ENCODE measurements at places on chromosomes 12 and 14.

DNA sequence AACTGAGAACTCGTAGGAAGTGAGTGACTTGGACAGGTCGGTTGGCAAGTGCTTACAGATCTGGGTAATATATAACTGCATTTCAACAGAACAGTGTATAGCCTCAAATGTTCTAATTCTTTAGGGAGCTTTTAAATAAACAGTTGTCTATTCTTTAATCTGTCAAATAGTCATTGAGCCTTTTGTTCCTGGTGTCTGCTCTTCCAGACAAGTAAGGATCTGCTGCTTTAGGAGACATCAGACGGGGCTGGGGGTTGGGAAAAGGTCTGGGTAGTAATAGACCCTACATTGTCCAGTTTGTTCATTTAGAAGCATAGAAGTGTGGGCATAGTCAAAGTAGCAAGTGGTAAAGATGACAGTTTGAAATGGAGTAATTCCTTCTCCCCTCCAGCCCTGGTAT, 2.0 kb downstream of the PTPN11 start:
- DNase-seq: no peak

GRCh38 chr12:31853977-31854376, 105.2 kb upstream of the RESF1 start:
- no peak for DNase-seq

DNA sequence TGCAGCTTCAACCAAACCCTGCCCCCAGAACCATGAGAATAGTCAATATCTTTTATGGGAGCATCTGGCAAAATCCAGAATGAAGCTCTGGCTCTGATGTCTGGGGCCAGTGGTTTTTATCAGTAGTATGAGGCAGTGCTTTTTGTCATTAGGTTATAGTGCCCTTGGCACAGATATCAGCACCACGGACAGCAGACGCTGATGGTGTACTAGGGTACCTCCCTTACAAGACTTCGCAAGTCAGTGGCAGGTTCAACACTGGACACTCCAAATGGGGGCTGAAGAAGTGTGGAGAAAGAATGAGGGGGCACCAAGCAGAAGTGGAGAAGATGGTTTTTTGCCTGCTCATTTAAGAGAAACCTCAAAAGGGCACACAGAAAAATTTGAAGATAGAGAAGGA, 68.2 kb upstream of the E2F7 start:
- DNase-seq: no peak

DNA sequence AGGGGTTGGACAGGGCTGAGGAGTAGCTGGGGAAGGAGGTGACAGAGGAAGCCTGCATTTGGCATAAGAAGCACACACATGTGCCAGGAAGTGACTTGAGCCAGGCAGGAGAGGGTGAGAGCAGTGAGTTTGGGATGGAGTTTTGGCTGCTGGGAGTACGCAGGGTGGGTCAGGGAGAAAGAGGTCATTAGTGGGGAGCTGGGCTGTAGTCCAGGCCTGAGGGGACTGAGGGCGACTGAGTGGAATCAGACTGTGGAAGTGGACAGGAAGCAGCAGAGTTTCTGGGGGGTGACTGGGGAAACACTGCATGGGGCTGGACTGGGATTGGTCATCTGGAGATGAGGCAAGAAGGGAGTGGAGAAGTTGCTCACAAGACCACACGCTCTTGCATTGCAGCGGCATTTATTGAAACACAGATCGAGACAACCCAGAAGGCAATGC, 7.6 kb downstream of the KRT85 start:
- no peak for DNase-seq

- DNase-seq: no peak
Measured at GRCh38 chr14:103488960-103489359, 33.7 kb downstream of the CKB start.

GRCh38 chr12:31603546-31604009, 12.6 kb upstream of the DENND5B start:
- no peak for DNase-seq

GRCh38 chr12:57739387-57739786, 845 bp upstream of the AGAP2 start:
- no peak for DNase-seq

- no peak for DNase-seq
Measured at GRCh38 chr14:91284146-91284790, 39.8 kb upstream of the GPR68 start.

DNA sequence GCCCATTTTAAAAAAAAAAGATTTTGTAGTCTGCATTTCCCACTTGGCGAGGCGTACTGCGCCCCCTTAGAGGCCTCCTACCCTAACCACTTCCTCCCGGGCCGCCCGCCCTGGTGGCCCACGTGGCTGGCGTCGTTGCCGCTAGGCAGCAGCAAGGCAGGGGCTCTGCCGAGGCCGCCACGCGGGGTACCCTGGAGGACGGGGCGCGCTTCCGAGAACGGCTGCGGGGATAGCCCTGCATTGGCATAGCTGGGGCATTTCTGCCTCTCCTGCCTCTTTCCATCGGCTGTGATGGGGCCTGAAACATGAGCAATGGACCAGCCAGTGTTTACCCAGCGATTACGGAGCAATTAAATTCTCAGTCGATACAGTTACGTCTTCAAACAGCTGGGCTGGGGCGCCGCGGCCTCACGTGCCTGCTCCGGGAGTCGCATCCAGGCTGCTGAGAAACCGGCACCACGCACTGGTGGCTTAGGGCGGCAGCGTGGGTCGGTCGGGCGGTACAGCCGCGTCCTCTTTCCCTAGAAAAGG, 38.0 kb downstream of the IQSEC3 start:
- DNase-seq: no peak

- no peak for DNase-seq
Measured at GRCh38 chr12:82408844-82409243, 50.5 kb downstream of the METTL25 start.

GRCh38 chr14:54343272-54344121, 53.3 kb upstream of the CDKN3 start:
- no peak for DNase-seq

- no peak for DNase-seq
Measured at GRCh38 chr12:75670216-75670615, 158.8 kb upstream of the KRR1 start.

DNA sequence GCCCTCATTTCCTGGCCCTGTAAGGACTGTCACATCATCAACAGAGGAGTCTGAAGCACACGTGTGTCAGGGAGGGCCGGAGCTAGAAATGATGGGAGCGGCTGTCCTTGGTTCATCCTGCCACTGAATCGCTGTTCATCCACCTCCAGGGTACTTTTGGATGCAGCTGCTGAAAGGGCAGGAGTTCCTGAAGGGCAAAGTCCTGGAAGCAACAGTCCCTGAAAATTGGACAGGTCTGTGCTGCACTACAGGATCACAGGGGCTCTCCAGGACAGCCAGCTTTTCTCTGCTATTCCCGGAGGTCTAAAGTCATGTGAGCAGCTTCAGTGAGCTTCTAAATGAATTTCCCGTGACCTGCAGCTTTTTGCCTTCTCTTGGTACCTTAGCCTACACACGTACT, 17.7 kb downstream of the POU6F1 start:
- no peak for DNase-seq

DNA sequence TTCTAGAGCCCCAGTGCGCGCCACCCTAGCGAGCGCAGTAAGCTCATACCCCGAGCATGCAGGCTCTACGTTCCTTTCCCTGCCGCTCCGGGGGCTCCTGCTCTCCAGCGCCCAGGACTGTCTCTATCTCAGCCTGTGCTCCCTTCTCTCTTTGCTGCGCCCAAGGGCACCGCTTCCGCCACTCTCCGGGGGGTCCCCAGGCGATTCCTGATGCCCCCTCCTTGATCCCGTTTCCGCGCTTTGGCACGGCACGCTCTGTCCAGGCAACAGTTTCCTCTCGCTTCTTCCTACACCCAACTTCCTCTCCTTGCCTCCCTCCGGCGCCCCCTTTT, 791 bp downstream of the TMEM233 start:
- DNase-seq: no peak

- DNase-seq: no peak
Measured at GRCh38 chr12:114774699-114775098, 90.7 kb upstream of the TBX3 start.

DNA sequence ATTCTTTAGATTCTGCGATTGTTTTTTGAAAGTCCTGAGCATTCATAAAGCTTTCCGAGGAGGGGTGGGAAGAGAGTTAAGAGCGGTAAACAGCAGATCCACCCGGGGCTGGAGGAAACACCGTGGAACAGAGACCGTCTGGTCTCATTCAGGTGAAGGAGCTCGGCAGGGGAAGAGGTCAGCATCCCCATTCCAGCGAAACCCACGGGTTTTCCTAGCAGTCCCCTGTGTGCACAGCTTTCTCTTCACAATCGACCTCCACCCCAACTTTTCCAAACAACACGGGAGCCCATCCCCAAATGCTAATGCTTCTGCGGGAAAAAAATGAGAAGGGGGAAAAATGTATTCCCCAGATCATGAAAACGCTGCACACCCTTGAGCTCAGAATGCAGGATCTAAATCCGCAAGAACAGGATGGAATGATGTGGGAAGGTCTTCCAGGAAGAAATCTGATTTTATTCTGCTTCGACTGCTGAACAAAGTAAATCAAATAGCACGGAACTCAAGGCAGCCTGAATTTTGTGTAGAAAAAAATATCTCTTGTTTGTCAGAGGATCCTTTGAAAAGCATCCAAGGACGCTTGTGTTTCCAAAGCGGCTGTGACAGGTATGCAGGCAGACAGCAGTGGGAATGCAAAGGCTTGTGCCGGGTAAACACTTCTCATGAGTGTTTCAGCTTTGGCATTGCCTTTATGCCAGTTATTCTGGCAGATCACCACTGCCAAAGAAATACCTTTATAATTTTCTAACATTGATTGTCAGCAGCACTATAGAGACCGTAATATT, 128.8 kb downstream of the NDUFA12 start:
- no peak for DNase-seq

DNA sequence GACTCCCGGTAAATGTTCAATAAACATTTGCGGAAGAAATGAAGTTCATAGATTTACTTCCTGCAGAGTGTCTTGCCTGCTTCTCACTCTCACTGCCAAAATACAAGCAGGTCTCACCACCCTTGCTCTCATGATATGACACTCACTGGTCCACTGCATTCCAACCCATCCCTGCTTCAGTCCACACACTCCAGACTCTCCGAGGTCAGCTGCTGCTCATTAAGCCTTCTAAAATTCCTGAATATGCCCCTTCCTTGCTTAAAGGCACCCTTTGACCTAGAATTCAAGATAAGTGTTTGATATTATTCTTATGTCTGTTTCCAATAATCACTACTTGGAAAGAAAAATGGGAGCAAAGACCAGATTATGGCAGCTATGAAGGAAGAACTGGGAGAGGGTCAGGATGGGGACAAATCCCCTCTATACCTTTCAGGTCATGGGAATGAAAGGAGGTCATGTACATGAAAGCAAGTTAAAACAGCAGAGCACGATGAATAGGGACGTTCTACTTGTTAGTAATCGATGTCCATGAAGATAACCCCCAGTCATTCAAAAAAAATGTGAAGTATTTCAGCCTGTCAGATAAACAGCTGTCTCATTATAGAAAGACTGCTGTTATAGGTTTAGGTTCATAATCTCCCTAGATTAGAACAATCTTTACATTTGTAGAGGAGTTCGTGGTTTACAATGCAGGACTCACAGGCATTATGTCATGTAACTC, 10.5 kb upstream of the NID2 start:
- no peak for DNase-seq

DNA sequence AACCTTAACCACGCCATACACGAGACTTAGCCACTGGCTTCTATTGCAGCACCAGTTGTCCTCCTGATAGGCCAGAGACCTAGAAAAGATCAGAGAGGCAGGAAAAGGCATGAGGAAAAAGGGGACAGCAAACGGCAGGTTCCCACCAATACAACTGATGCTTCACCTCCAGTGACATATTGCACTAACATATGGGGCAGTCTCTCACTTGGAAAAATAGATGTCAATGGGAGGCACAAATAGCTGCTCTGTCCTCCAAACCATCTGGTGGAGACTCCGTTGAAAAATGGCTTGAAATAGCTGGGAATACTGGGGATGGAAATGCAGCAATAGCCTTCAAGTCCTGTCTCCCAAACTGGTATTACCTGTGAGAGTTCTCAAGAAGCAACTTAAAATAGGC, 20.3 kb downstream of the SLC8A3 start:
- no peak for DNase-seq

DNA sequence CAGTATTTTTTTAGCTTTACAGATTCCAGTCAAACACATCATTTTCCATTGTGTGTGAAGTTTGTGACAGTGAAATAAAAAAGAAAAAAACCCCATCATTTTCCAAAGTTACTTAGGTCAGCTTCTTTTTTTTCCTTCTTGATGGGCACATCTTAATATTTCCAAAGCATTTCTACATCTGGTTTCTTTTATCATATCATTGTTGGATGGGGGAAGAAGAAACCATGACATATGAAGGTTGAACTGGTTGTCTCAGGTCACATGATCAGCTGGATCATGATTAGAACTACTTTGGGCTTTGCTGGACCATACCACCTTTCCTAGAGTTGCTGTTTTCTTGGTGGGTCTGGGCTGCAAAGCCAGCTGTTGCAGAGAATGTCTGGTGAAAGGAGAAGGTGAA, 59.8 kb downstream of the FOS start:
- no peak for DNase-seq

DNA sequence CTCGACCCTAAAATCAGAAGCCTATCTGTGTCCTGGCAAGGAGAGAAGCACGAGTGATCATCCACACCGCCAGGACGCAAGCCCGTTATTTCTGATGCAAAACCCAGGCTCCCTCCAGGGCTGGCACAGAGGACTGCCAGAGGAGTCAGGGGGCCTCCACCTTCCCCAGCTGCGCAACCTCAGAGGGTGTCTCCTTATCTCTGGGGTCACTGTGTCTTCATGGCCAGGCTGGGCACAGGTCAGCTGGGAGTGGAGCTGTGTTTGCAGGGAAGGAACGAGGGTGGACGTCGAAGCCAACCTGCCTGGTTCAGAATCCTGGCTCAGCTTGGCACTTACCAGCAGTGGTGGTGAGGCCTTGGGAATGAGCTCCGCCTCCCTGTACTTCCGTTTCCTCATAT, 12.0 kb upstream of the SERPINA3 start:
- DNase-seq: no peak

DNA sequence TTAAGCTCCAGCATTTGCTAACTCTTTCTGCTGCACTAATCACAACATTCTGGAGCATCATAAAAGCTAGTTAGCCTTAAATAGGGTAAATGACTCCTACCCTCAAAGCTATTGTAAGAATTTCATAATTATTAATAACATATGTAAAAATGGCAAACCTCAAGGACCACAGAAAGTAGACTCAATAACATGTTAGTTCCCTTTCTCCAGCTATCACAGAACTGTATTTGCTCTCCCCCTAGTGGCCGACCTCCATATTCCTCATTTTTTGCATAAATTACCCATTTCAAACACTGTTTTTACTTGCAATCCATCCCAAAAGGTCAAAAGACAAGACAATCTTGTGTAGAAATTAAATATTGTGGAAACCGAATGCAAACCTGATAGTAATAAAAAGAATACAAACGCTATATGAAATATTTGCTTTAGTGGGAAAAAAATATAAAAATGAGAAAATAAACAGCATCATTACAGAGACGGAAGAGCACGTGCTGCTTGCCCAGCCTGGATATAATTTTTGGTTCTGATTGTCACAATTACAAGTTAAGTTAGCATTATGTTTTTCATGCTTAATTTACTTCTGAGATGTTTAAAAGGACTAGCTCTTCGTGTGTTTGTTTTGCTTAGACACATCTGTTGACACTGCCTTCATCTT, 97.9 kb downstream of the RERGL start:
- DNase-seq: no peak

GRCh38 chr12:51949342-51950030, 2.0 kb upstream of the ACVR1B start:
- no peak for DNase-seq
